NCI-H1048 (cell line): ENCODE measurements at places on chromosomes 7 and 10.
A peak's percentile ranks its signal among the peaks of the same experiment; 100 is the strongest.

DNA sequence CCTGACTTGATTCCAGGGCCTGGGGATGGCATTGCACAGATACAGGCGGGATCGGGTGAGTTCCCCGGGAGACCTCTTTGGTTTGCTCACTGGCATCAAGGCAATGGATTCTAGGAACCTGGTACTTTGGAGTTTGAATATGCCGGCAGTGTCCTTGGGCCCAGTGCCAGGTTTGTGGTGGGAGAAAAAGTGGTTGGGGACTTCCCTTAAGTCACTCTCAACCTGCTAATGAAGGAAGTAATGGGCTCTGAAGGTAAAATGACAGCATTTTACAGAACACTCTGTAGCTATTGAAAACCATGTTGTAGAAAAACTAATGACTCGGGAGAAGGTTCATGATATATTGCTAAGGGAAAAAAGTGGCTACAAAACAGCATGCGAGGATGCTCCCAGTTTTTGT is 129.9 kb downstream of the CFAP58 start:
- DNase-seq, result no peak

DNA sequence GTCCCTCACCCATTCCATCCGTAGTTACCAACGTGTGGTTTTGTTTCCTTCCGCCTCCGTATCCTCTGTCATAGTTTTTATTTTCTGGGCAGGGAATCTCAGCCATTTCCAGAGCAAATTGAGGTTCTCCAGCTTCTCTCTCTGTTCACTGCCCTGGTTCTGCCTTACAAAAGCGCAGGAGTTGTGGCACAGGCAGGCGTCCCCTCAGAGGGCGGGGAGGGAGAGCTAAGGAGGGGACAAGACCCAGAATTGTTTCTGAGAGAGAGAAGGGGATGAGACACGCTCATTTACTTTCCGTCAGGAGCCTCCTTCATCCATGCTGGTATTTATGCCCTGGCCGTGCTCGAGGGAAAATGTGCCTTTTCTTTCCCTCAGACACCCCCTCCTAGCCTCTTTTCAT is 71.0 kb downstream of the SH2D4B start:
- DNase-seq, result no peak

GRCh38 chr7:100674411-100675104 is 1.0 kb downstream of the GNB2 start:
- DNase-seq, result no peak

- DNase-seq, result no peak
These were observed 26.4 kb downstream of the C10orf71 start for GRCh38 chr10:49325131-49325915.

GRCh38 chr7:31494421-31494820 is 19.5 kb upstream of the ITPRID1 start:
- no peak for DNase-seq

GRCh38 chr7:877312-878232 is 1.2 kb downstream of the GET4 start:
- no peak for DNase-seq

- no peak for DNase-seq
These were observed 472.8 kb upstream of the STEAP1 start for GRCh38 chr7:89681448-89681847.

- no peak for DNase-seq
These were observed 63.0 kb downstream of the GRID1 start for GRCh38 chr10:86303626-86304025.

DNA sequence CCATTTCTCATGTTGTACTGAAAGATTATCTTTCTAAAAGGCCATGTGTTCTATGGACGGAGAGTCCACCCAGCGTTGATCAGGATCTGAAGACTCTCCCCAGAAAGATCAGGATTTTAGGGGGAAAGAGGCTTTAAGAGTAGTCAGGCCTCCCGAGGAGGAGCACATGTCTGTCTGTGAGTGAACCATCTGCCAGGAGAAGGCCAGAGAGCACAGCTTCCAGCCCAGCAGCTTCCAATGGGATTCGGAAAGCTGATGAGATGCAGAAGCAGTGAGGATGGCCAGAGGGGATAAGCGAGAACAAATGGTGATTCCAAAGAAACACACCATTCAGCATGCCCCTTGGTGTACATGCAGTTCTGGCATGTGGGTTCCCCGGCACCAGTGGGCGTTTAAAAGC is 88.5 kb upstream of the TCERG1L start:
- no peak for DNase-seq

- DNase-seq, result no peak
These were observed 1.3 kb downstream of the HMX3 start for GRCh38 chr10:123136806-123137642.

GRCh38 chr10:102421507-102421756 is 796 bp downstream of the FBXL15 start:
- no peak for DNase-seq

- peak; percentile 21 for DNase-seq
These were observed 21.8 kb downstream of the NET1 start for GRCh38 chr10:5434017-5434753.

GRCh38 chr7:10790910-10791309 is 182.8 kb upstream of the PHF14 start:
- DNase-seq, result no peak

DNA sequence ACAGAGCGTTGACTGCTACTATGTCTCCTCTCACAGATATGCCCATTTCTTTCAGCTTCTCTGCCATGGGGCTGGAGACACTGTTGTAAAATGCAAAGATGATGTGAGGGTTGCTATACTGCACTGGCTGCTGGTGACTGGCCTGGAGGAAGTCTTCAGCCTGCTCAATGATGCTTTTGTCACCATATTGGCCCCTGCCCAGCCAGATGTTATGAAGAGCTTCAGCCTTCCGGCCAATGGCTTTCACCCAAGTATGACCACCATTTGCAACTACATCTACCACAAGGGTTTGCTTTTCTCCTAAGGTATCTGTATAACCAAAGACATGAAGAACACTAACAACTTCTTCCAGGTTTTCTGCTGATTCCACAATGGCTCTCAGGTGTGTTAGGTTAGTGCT is 1.6 kb downstream of the C7orf25 start:
- no peak for DNase-seq

GRCh38 chr10:35626971-35627507 is 15.1 kb downstream of the FZD8 start:
- no peak for DNase-seq

GRCh38 chr7:107505997-107506673 is 36.3 kb downstream of the GPR22 start:
- DNase-seq, result no peak

- no peak for DNase-seq
These were observed at the start of gene DGKB for GRCh38 chr7:14902589-14903067. DGKB (minus strand) TSS chr7:14902751.

DNA sequence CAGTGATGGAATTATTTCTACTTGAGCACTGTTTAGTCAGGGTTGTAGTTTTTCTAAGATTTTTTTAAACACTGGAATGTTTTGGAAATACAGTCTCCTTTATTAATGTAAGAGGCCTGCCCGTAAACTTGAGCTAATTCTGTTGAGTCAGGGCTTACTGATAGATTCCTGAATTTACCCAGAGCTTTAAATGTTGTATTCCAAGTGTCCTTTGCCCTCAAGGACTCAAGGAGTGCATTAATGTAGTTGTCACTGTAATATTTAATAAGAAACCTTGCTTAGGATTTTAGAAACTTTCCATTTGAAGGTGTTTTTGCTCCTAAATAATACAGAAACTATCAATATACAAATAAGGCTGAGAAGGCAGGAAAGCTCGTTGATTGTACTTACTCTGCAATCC is 89.2 kb downstream of the MACC1 start:
- DNase-seq, result no peak

DNA sequence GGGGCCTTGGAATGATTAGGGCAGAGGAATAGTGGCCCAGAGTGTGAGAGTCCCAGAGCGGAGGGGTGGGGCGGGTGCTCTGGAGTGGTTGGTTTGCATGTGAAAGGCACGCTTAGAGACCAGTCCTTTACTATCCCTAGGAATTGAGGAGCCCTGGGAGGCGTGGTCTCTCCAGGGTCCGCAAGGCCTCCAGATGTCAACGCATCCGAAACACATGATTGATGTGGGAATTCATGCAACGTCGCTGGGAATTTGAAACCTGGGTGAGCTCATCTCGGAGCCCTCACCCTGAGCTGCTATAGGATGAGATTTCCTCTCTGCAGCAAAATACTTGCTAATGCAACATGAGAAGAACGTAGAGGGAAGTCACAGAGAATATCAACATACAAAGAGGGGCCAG is 51.2 kb downstream of the NPTX2 start:
- DNase-seq, result no peak

- DNase-seq, result no peak
These were observed 298.4 kb downstream of the CCDC3 start for GRCh38 chr10:12703126-12703525.

DNA sequence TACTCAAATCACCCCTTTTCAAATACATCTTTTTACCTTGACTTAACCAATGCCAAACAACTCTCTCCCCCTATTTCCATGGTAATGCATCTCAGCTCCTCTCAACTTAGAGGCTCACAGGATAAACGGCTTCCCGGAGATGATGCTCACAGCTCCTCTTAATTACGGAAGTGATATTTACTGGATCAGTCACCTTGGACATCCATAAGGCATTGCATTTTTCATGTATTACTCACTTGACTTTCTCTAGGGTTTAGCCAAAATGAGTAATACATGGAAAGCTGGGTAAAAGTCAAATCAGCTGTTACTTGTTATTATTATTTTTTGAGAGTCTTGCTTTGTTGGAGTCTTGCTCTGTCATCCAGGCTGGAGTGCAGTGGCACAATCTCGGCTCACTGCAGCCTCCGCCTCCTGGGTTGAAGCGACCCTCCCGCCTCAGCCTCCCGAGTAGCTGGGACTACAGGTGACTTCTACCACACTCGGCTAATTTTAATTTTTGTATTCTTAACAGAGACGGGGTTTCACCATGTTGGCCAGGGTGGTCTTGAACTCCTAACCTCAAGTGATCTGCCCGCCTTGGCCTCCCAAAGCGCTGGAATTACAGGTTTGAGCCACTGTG is 73.3 kb upstream of the RHEB start:
- DNase-seq, result no peak

DNA sequence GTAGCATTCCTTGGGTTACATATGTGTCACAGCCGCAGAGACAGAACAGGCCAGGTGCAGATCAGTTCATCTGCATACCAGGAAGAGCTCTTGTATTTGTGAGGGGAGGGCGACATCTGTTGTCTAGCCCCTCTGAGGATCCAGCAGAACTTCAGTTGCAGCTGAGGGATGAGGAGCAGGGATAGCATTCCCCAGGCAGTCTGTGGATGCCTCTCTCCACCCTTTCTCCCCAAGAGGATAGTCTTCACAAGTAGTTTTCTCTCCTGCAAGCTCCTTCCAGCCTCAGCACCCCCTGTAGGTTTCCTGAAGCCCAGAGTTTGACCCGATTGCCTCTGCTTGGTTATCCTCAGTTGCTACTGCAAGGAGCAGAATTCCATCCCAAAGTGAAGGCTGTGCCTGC is 2.6 kb downstream of the SCD start:
- DNase-seq, result no peak

DNA sequence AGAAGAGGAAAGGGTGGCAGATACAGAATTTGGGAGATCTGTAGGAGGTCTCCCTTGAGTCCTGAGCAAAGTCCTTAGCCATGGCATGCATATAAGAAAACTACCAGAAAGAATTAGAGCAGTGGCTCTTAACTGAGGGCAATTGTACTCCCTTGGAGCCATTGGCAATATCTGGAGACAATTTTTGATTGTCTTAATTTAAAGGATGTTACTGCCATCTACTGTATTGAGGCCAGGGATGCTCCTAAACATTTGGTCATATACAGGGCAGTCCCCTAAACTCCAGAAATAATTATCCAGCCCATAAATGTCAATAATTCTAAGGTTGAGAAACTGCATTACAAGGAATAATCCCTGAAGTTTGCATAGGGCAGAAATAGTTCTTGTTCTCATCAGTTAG is 136.4 kb upstream of the ODAD2 start:
- DNase-seq, result no peak

DNA sequence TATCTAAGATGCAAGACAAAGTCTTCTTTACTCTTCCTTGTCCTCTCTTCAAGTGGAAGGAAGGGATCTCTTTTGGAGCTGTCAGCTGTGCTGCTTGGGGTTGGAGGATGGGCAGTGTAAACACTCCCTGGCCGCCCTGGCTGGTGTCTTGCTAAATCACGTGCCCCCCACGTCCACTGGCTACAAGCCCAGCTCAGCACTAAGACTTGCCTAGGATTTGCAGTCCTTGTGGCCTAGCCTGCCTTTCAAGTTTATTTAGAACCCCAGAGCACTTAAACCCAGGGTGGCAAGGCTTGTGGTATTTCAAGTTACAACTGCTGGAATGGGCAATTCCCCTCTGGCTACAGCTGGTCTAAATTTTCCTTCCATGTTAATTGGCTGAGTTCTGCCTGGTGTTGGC is 272.4 kb upstream of the MYO3A start:
- no peak for DNase-seq

DNA sequence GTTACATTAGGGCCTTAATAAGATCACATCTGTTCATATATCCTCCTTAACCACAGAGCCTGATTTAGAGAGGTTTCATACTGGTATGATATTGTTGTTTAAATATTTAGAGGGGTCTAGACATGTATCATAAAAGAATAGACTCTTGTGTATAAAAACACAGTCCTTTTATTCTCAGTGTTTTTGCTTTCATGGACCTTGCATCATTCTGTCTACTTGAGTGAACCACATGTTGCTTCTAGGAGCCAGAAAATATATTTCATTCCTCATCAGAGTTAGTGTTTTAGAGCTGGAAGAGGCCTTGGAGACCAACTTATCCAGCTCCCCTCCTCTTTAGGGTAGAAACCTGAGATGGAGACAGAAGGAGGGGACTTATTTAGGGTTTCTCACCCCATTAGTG is 312.8 kb downstream of the LRMDA start:
- DNase-seq, result no peak

DNA sequence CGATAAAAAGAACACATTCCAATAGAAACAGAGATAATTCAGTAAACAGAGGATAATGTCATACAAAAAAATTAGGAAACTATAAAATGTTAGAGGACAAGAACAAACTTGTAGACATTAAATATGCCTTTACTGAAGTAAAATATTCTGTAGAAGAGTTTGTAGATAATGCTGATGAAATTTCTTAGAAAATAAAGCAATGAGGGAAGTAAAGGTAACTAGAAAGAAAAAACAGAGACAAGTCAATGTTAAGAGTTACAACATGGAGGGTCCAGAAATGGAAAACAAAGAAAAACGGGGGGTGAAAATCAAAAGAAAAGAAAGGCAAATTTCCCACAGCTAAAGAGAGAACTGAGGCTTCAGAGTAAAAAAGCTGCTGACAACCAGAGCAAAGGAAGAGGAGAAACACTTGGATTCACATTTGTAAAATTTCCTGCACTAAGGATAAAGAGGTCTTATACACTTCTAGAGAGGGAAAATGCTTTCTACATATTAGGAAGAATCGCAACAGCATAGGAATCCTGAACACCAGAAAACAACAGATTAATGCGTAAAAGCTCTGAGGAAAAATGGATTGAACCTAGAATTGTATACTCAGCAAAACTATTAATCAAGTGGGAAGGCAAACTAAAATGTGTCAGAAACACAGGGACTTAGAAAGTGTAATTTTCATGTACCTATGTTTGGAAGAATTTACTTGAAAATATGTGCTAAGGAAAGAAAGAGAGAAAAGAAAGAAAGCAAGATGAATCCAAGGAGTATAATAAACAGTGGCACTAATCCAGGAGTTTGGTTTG is 55.0 kb upstream of the AGR3 start:
- DNase-seq, result no peak

DNA sequence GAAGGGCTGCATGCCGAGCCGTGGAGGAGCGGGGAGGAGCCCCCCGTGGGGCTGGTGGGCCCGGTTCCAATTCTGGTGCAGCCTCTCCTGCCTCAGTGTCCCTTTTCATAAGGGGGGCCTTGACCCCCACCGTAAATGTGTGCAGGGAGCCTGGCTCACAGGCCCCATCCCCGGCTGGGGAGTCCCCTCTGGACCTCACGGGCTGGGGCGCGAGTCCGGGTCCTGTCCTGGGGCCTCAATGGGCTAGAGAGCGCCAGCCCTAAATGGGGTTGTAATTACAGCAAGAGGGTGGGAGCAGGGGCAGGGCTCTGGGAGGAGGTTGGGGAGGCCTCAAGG is 203.0 kb downstream of the ELFN1 start:
- DNase-seq, result no peak
